Stimulated activated CD8-positive, alpha-beta memory T cell treated with anti-CD3 and anti-CD28 coated beads, Interleukin-7, amount 100 ng/mL, for 4 hours (primary cell): ENCODE measurements at places on chromosomes 5 and 9.

- no peak for DNase-seq
These were observed 189.8 kb upstream of the BRINP1 start for GRCh38 chr9:119559056-119559455.

DNA sequence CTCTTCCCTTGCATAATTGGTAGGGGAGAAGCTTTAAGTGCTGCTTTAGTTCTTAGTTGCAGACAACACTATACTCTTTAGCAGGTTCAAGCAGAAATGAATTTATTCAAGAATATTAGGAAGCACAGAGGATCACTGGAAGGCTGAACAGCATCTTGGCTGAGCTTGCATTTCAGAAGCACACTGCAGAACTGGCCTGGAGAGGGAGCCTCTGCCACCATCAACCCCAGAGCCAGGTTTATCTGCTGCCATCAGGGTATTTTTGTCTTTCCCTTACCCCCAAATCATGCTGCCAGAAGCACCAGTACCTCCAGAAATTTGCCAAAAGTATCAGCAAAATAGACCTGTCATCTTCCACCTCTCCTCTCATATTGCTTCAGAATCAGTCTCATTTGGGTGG lies 440.7 kb downstream of the DMAC1 start:
- no peak for DNase-seq

DNA sequence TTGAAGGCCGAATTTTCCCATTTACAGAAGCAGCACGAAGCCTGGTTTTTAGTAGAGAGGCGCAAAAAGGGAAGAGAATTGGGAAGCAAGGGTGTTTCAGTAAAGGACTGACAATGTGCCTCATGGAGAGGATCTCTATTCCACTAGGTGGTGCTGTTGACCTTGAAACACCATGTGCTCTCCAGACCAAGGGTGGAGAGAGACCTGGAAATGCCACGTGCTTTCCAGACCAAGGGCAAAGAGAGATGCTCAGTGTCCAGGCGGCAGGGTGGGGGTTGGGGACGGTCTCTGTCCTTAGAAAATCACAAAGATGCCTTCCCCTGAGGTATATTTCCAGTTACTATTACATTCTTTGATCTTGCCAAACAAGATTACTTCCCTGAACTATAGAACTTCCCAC lies 425.3 kb downstream of the CSNK1G3 start:
- DNase-seq = no peak

DNA sequence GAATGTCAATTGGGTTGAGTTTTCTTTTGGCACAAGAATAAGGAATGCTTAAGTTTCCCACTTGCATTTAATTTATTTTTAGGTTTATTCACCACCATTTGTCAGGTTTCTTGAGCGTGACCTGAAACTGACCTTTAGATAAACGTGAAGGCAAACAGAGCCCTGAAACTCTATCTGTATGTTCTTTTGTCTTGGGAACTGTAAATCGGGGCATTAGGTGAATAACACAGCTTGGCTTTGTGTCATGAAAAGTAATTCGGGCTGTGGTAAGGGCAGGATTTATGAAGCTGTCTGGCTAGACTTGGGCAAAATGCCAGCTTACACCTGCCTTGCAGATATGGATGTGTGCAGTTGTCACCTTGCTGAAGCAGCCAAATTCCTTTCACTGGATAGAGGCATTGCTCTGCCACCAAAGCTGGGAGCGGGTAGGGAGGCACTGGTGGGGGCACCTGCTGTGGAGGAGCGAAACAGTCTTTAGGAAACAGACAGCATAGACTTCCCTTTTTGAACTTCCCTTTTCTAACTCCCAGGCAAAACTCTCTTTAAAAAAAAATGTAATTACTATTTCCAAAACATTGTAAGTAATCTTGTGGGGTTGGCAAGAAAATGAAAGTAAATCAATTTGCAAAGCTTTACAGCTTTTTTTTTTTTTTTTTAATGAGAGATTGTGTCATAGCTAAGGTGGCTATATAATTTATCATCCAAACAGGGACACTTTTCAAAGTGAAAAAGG lies 545.2 kb downstream of the CSNK1G3 start:
- no peak for DNase-seq

GRCh38 chr5:98573834-98574320 lies 199.6 kb upstream of the RGMB start:
- DNase-seq = no peak

- no peak for DNase-seq
These were observed 131.4 kb upstream of the FAM120A start for GRCh38 chr9:93319992-93320500.

DNA sequence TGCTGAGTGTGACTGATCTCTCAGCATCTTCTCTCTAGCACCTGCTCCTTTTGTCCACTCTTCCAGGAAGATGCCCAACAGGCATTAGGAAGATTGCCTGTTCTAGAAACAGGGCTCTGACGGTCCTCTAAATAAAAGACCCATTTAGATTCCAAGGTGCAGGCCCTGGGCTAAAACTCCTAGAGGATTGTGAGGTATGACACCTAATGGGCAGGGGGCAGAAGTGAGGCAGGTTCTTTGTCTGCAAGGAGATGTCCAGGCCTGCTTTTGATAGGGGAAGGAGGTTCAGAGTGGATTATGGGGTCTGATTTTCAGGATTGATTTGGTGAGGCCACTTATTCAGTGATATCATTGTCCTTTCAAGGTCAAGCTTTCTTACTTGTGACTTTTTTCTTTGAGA lies 140.8 kb upstream of the TRPC7 start:
- DNase-seq = no peak

GRCh38 chr5:78603636-78604175 lies 44.9 kb downstream of the LHFPL2 start:
- no peak for DNase-seq

- DNase-seq = no peak
These were observed 18.1 kb downstream of the GRXCR2 start for GRCh38 chr5:145854651-145855258.

DNA sequence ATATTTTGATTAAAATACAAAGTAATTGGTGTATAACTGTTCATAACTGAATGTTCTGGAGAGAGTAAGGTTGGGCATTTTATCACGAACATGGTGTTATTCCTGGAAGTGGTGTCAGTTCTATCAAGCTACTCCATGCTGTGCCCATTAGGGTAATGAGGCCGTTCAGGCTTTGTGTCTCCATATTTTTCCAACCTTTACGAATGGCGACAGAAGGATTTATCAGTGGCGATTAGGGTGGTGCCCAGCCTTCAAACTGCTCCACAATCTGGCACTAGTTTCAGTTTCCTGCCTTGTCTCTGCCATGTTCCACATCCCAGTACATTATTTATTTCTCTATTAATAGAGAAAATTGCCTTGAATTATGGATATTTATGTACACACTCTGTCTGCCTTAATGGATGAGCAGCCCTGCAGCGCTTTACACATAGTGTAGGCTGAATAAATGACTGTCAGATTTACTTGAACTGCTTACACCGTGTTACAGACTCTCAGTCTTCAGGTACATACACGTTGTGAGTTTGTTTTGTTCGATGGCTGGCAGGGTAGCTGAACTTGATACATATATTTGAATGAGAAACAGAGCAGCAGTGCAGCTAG lies 23.9 kb upstream of the TMC1 start:
- DNase-seq = no peak

- DNase-seq = no peak
These were observed 9.9 kb upstream of the SPARC start for GRCh38 chr5:151696470-151697061.

DNA sequence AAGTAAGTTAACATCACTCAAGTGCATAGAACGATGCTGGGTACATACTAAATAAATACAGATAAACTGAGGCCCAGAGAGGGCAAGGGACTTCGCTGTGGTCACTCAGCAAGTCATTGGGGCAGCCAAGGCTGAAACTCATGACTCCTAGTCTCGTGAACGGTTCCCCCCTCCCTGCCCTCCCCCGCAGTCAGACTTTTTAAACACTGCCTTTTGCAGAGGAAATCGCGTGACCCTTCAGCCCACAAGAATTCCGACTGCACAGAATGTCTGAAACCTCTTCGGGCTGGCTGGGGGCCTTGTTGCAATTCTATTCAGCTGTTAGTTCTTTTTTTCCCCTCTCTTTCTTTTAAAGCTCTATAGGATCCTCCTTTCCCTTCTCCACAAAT lies 28.1 kb downstream of the NEK6 start:
- DNase-seq = peak; percentile 29

- peak; percentile 27 for DNase-seq
These were observed 6.1 kb upstream of the CRB2 start for GRCh38 chr9:123349691-123350480.

DNA sequence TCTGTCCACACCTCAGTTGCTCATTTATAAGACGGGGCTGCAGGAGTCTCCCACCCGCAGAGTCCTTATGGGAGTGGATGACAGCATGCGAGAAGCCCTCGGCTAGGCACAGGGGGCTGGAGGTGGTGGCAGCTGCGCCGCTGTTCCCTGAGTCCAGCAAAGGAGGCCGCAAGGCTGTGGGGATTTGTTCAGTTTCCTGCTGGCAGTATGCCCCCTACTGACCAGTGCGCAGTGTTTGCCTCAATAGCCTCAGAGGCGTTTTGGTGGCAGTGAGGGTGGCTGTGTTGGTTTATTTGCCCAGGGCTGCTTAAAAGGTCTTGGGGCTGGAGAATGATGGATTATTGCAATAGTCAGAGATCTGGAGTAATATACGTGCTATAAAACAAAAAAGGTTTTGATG lies 176.3 kb upstream of the OTULINL start:
- no peak for DNase-seq

- DNase-seq = no peak
These were observed 68.2 kb upstream of the CKMT2 start for GRCh38 chr5:81164936-81165335.

DNA sequence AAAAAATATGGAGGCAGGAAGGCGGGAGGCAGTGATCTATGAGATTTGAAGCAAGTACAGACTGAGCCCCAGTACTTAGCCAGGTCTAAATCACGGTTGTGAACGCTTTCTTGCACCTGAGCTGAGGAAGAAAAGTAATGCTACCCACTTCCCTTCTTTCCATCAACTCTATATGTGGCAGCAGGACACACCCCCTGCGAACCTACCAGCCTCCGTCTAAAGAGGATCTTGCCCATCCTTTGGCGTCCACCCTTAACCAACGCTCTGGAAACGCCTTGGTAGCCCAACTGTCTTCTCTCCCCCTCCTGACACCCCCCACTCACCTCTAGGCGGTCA lies 545 bp downstream of the HMGCS1 start:
- DNase-seq = no peak

GRCh38 chr9:115122937-115123336 lies 5.0 kb upstream of the TNC start:
- no peak for DNase-seq

DNA sequence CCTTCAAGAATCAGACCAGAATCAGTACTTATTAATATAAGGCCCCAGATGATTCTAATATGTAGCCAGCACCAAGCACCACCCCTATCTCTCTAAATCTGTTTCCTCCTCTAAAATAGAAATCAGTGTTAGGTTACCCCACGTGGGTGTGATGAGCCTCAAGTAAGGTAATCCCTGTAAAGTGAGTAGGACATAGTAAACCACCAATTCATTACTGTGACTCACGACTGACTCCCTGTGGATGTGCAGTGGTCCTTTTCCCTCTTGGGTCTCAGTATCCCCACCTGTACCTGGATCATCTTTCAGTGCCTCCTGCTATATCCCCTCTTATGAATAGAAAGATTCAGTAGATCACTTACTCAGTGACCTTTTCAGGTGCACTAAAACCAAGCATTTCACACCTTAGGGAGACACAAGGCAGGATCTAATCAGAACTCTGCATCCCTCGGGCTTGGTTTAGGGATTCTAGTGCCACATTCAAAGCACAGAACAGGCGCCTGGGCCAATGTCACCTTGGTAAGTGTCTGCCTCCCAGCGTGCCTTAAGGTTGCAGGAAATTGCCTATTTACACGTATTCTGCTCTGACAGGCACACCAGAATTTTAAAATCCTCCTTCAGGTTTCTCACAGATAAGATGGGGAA lies 12.2 kb upstream of the ALDH1B1 start:
- DNase-seq = no peak

DNA sequence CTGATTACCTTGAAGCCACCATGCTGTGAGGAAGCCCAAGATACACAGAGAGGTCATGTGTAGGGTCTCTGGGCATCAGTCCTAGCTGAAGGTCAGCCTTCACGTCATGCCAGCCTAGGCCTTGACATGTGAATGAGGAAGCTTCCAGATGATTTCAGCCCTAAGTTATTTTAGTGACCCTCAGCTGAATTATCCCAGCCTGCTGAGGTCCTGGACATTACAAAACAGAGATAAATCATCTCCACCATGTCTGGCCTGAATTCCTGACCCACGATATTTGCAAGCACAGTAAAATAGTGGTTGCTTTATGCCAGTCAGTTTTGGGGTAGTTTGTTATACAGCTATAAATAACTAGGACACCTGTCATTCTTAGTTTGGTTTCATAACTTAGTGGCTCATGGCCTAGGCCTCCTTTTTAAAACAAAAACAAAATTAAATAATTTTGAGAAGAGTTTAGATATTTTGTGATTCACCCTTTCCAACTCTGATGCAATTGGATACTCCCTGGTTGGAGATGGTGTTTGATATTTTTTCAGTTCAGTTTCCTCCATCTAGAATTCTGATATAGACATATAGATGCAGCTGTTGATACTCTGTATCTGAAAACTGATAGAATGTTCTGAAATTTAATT lies 571.3 kb upstream of the CLINT1 start:
- no peak for DNase-seq

DNA sequence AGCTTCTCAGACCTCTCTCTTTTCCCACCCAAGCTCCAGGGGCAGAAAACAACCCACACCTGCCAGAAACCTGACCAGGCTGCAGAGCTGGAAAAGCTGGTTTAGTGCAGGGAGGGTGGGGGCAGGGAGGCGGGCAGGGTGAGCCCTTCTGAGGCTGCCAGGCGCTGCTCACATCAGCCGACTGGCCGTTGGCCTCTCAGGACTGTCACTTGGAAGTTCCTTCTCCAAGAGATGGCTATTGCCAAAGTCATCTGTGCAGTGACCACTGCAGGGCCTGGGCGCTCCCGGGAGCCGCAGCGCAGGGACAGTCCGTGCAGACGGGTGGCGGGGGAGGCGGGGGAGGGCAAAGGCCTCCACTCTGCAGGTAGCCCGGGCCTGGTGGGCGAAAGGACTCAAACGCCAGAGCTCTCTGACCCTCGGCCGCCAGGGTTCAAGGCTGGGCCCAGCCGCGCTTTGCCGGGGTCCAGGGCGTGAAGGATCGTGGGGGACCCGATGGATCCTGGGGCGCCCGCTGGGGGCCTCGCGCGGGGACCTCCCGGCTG lies 205.0 kb upstream of the IER5L start:
- DNase-seq = no peak

- no peak for DNase-seq
These were observed 211.6 kb downstream of the MAPKAP1 start for GRCh38 chr9:125495172-125496119.

DNA sequence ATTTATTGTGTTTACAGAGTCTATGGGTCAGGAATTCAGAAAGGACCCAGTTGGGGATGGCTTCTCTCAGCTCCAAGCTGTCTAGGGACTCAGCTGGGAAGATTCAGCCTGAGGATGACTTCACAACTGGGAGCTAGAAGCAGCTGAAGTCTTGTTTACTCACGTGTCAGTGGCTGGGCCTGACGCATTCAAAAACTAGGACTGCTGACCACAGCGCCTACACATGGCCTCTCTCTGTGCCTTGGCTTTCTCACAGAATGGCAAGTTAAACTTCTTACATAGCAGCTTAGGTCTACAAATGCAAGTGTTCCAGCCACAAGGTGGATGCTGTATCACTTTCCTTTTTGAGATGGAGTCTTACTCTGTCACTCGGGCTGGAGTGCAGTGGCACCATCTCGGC lies 16.3 kb upstream of the PPP2CA start:
- no peak for DNase-seq
